ENCODE measurements at places on chromosomes 16 and 17.

DNA sequence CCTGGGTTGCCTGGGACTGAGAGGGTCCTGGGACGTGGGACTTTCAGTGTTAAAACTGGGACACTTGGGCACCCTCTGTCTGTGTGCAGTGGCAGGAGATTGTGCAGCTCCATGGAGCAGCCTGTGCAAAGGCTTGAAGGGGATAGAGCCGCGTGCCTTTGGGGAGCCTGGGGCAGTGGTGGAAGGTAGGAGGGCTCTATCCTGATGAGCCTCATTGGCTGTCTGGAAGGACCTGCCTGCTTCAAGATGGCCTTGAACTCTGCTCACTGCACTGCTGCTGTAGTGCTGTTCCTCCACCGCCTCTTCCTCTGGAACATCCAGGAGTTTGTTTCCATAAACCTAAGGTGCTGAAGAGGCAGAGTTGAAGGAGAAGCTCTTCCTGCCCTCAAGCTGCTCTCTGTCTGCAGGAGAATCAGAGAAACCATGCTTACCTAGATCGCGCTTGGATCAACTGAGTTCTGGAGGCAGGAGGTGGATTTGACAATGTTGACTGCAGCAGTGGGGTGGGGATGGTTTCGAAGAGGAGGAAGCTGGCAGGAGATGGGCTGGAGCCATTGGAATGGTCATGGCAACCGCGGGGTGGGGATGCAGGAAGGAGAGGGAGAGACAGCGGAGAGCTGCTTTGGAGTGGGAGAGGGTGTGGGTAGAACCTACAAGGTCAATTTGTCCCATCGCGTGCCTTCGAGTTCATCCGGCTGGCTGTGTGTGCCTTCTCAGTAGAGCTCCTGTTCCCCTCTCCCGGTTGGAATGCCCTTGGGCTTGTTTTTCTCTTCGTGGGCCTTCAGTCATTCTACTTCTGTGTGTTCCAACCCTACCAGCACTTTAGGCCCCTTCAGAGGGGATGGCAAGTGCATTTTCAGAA, 3.7 kb downstream of the RMI2 start:
- no peak for DNase-seq

- no peak for DNase-seq
Measured at GRCh38 chr16:17026600-17027242, 444.0 kb downstream of the XYLT1 start.

GRCh38 chr17:4394208-4395110, 28.0 kb upstream of the UBE2G1 start:
- no peak for DNase-seq

DNA sequence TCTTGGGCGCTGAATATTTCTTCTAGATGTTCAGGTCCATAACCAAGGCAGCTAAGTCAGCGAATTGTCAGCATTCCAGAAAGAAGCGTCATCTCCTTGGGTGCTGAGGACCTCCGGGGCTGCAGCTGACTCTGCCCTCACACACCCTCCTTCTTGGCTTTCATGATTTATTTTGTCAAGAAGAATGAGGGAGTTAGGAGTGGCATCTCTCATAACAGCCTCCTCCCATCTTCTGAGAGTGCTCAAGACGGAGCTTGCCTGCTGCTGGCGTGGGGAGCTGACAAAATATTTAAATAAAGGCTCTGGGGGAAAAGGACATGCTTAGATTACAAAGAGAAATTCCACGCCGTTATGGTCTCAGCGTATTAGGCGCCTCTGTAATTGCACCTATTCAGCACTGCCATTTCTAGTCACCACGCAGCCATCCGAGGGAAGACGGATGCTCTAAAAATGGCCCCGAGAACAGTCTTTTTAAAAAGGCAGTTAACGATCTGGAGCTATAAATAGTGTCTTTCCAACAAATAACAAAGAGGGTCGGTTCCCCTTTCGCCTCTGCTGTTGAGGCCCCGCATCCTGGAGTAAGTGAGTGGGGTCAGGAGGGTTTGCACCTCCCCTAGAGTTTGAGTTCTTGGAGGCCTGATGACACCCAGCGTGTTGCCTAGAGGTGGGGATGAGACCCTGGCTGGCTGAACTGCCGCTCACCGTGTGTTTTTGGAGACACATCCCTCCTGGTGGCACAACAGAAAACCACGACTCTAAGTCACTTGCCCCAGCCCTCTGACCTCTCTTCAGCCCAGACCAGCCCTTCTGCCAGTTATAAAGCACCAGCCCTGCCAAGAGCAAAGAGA, 187.0 kb downstream of the CCDC182 start:
- no peak for DNase-seq

DNA sequence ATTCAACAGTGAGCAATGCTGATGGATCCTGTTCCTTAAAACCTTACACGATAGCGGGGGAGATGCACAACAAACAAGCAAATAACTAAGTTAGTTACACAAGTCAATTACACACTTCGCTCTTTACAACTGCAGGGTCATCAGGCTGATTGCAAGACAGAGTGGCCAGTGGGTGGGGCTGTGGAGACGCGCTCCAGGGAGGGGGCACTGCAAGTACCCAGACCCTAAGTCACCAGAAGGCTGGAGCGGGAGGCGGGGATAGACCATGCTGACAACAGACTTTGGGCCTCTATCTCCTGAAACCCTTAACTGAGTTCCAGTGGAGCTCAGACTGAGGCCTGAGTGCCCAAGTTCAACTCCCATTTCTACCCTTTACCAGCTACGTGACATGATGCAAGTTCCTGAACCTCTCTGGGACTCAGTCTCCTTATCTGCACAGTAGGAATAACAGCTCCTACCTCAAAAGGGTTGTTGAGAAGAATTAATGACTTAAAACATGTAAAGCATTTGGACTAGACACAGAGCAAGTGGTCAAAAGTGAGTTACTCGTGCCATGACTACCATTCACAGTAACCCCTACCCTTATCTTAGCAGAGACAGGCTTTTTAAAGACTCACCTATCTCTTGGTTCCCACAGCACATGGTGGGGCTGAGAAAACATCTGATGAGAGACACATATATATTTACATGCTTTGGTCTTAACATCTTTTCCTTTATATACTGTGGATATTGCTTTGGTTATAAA, 10.4 kb downstream of the CPPED1 start:
- no peak for DNase-seq

- DNase-seq, result no peak
Measured at GRCh38 chr17:80943346-80944145, 48.1 kb upstream of the CHMP6 start.
